Stimulated activated CD8-positive, alpha-beta memory T cell treated with anti-CD3 and anti-CD28 coated beads, Interleukin-12 subunit alpha, Interleukin-12 subunit beta, amount 100 ng/mL, for 1 hour (primary cell): ENCODE measurements at places on chromosomes 2 and 18.

- DNase-seq = no peak
Measured at GRCh38 chr2:161172901-161173540, 12.8 kb downstream of the TANK start.

GRCh38 chr18:62026586-62026985 lies 133.8 kb upstream of the RNF152 start:
- DNase-seq = no peak

GRCh38 chr18:76766429-76766828 lies 55.9 kb upstream of the ZNF236 start:
- DNase-seq = no peak

GRCh38 chr2:44970846-44971450 lies 29.4 kb downstream of the SIX3 start:
- DNase-seq = no peak

DNA sequence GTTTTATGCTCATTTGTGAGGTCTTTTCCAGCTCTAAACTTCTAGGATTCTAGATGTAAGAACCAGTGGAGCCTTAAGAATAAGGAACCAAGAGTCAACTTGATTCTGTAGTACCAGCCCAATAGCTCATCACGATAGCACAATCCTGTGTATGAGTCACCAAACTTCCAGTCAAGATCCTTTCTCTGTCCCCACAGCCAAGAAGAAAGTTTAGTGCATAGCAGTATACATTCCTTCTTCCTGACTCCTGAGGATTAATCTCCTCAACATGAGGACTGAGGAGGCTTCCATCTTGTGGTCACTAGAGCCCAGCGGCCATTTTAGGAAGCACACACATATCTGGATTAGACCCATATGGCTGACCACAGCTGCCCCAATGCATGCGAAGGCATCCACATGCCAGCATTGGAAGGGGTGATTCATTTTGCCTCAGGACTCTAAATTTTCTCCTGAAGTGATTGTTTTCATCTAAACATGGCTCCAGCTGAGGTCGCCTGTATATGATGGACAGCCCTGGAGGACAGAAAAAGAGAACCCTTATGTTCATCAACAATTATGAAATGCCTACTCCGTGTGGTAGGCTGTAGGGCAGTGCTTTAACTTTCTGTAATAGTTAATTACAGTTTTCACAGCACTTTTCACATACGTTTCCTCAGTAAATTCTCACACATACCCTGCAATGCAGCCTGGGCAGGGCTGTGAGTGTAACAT lies 53.5 kb downstream of the RASGRP3 start:
- no peak for DNase-seq

DNA sequence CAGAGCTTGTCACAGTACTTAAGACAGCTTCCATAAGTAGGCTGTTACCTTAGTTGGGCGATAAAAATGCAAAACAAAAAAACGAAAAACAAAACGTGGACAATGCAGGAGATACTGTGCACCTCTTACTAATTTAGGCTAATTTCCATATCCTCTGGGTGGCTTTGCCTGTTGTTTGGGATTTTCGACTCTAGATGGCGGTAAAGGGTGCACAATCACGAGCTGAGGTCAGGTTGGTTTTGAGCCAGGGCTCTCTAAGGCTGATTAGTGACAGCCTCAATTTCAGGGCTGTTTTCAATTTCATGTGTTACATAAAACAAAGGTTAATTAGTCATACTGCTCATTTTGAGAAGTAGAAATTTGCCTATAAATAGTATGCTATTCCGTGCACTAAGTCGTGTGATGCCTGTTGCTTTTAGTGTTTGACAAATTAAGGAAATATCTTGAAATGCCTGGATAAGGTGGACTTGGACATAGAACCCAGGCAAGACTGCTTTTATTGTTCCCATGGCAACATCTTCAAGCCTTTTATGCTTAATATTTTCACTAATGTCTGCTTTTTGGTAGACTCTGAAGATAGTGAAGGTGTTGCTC lies 493.1 kb downstream of the SOCS6 start:
- DNase-seq = peak; percentile 47

GRCh38 chr2:205696331-205696926 lies 14.1 kb downstream of the NRP2 start:
- DNase-seq = no peak

DNA sequence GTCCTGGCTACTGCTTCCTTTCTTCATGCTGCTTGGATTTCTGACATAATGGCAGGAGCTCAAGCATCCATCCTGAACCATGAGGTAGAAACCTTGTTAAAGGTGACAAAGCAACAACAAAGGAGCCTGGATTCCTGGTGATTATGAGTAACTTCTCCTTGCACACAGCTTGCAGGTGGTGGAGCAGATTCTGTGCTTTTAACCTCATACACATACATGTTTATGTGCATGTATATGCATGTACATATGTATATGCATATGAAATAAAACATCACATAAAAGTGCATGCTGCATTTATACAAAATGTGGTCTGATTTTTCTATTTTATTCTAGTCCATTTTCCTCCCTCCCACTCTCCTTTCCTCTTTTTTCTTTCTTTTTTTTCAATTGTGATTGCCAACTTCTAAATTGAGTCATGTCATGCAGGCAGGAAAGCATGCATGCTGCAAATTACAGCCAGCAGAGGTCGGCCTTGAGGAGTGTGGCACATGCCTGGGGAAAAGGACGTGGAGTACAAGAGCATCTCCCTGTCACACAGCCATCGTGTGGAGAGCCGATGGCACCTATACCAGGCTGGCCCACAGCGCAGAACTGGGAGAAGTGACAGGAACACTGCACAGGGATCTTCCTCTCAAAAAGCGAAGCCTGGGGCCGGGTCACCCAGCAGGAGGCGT lies 17.9 kb downstream of the LCT start:
- no peak for DNase-seq

GRCh38 chr18:55497825-55498403 lies 90.1 kb downstream of the TCF4 start:
- DNase-seq = no peak

- no peak for DNase-seq
Measured at GRCh38 chr2:178163395-178163794, 30.9 kb upstream of the OSBPL6 start.

GRCh38 chr2:25243995-25244394 lies 75.6 kb upstream of the POMC start:
- no peak for DNase-seq

GRCh38 chr2:141806090-141806489 lies 324.7 kb downstream of the LRP1B start:
- no peak for DNase-seq

- DNase-seq = no peak
Measured at GRCh38 chr2:152407204-152407721, 72.3 kb downstream of the FMNL2 start.

DNA sequence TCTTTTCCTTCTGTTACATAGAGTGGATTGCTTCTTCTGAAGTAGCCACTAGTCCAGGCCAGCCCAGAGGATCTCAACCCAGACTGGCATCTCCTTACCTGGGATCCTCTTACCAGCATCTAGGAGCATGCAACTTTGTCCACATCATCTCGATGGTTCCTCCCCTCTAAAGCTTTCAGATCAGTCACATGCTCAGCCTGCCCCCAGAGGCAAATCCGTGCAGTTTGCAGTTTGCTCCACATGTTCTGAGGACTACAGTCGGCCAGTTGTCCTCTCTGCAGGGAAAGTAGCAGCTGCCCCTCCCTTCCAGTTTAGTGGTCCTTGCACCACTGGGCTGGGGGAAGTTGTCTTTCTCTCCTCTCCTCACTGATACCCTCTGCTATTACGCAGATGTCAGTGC lies 259.8 kb upstream of the APCDD1 start:
- no peak for DNase-seq

DNA sequence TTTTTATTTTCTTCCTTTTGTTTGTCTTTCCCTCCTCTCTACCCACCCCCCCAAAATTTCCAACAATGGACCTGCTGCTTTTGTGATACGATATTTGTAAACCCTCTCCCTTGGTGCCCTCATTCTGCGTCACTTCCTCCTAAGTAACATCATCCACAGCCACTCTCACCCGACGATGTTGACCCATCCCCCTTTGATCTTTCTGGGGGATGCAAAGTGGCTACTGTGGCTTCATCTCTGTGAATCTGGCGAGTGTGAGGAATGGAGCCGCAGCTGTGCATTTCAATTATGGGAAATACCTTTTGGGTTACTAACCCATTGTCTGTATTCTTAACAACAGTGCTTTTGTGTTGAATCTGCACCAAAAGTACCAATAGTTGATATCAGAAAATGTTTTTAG lies 19.4 kb downstream of the ANTXR1 start:
- no peak for DNase-seq

- DNase-seq = no peak
Measured at GRCh38 chr2:106147665-106148064, 46.4 kb downstream of the UXS1 start.

DNA sequence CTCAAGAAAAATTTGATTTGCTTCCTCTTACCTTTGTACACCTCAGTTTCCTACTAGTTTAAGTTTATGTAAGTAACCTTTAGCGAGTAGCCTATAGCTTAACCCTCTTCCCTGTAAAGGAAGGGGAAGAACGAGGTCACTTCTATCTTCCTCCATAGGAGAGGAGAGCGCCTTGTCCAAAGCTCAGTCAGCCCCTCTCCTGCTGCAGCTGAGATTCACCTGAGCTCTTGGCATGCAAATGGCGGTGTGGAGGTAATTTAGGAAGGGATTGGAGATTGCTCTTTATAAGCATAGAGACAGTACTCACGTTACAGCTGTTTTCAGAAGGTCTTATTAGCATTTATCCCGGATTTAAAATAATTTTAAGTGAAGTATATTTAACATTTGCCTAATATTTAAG lies 27.8 kb upstream of the SERPINB12 start:
- no peak for DNase-seq

DNA sequence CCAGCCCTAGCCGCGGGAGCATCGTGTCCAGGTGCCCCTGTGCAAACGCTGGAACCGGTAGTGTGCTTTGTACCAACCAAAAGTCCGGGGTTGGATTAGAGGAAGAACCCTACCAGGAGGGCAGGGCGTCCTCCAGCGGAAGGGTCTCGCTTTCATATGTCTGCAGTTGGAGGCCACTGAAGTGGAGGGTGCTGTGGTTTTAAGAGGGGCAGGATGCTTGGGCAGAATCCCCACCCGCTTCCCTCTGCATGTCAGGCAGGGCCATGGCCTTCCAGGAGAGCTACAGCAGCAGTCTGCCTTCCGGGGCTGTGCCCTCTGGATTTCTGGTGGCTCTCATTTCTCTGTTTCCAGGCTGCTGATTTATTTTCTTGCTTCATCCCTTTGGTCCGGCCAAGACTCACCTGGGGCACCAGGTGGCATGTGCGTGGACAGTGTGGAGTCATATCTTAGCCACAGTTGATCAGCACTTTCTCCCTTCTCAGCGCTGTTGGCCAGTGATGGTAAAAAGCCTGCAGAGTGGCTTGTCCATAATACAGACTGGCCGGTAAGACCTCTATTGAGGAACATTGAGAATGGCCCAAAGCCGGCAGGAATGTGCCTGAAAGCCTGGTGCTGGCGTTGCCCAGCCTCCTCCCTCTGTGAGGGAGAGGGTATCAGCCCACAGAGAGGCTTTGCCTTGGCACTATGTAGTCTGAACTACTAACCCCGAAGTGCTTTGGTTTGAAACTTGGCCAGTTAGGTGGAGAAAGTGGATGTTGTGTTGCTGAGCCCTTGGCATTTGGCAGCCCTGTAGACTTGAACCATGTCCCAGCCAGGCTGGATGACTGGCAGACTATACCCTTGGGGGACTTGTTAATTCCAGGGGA lies 1.8 kb downstream of the AGAP1 start:
- no peak for DNase-seq

DNA sequence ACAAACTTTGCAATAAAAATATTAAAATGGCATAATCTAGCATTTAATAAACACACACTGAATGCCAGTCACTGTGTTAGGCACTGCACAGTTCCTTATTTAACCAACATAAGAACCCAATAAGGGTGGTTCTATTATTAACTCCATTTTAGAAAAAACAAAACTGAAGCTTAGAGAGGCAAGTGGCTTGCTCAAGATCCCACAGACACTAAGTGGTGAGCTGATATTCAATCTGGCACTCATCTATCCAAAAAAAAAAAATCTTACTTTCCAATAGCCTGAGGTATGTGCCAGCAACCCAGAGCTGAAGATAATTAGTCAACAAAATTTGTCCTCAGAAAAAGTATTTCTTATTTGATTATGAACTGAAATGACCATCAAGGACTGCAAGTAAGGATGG lies 799 bp downstream of the CYTIP start:
- DNase-seq = no peak

DNA sequence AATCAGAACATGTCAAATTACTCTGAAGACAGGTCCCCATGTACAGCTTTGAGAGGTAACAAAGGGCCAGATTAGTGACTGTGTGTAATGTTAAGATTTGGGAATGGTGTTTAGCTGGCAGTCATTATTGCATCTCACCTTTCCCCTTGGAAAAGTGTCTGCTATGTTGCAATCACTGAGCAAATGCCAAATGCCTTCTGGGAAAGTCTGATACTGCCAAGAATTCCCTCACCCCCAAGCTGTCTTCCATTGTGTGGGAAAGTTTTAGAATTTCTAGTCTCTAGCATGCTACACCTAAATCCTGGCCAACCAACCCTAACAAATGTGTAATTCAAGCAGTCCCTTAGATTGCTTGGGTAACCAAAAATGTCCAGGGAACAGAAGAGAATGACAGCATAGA lies 13.6 kb upstream of the PELI1 start:
- no peak for DNase-seq

- no peak for DNase-seq
Measured at GRCh38 chr2:33238111-33238510, 238.3 kb upstream of the RASGRP3 start.

DNA sequence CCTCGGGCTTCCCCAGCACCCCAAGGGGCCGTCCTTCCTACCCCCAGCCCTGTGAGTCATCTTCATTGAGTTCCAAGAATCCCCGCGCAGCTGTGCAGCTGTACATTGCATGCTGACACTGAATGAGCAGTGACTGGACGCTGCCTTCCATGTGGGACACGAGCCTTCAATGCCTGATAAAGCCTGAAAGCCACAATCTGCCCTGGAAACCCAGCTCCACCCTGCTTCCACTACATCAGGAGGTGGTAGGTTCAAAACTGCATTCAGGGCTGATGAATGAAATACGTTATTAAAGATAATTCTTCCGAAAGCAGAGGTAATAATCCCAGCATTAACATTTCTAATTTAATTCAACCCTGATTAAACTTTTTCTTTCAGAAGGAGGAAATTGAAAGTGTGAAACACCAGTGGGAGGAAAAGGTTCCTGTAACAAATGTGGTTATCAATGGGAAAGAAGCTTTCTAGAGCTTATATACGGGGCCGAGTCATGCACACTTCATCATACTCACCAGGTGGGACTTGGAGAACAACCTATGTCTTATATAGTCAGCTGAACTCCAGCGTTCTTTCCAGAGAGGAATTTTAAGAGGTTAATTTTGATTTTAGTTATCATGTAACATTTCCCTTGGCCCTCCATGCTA lies 360.1 kb downstream of the LPIN1 start:
- no peak for DNase-seq

- DNase-seq = no peak
Measured at GRCh38 chr2:43542285-43542933, 53.4 kb downstream of the THADA start.
